Activated CD4-positive, CD25-positive, alpha-beta regulatory T cell treated with anti-CD3 and anti-CD28 coated beads, Interleukin-2, amount 50 U/mL, for 72 hours (primary cell): ENCODE measurements at places on chromosomes 11 and 22.

- DNase-seq: no peak
Measured at GRCh38 chr22:25091458-25091857, 108.2 kb upstream of the CRYBB3 start.

DNA sequence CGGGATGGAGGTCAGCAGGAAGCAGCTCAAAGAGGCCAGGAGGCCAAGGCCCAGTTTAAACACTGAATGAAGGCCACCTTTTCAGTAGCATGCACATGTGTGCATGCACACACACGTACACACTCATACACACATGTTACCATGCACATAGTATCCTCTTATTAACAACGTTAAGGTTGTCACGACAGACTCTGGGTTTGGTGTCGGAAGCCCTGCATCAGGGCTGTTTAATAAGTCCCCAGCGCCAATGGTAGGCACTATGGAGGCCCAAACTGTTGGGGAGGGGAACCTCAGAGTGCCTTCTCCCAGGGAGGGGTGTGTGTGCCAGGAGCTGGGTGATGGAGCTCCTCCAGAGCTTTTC lies 39.5 kb upstream of the ADA2 start:
- DNase-seq: no peak

- no peak for DNase-seq
Measured at GRCh38 chr11:45894555-45895247, 9.2 kb downstream of the MAPK8IP1 start.

GRCh38 chr22:32016081-32016480 lies 27.0 kb upstream of the SLC5A1 start:
- no peak for DNase-seq

DNA sequence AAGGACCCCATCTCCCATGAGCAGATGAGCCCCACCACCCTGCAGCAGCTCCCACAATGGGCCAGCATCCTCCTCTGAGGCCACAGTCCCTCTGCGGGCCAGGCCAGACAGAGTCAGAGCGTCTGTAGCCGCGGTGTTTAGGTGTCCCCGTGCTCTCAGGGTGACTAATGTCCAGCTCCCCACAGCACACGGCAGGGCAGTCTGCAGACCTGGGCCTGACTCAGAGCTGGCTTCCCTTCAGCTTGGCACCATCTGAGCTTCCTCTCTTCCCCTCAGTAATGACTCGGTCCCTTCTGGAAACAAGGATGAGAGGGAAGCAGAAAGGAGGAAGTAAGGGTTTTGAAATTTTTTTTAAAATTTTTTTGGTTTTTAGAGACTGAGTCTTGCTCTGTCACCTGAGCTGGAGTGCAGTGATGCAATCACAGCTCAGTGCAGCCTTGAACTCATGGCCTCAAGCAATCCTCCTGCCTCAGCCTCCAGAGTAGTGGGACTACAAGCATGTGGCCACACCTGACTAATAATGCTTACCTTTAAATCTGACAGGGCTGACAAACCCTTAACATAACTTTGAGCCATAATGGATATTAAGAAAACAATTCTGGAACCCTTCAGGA lies 28.5 kb downstream of the LRRC74B start:
- DNase-seq: no peak

- DNase-seq: no peak
Measured at GRCh38 chr11:95943546-95943945, 19.6 kb upstream of the MTMR2 start.

DNA sequence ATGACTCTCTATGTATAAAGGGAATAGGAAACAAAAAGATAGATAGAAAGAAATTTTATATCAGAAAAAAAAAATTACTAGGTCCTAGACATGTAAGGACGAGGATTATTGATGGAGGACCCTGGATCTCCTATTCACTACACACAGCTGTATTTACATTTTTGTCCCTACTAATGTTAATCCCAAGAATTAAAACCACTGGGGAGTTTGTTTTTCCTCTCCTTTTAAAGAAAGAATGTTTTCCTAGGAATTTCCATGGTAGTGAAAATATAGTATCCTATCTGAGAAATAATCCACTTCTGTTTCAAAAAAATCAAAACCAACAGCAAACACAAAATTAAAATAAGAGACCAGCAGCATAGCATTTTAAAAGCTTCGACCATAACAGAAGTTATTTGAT lies 41.1 kb downstream of the PDGFD start:
- no peak for DNase-seq

DNA sequence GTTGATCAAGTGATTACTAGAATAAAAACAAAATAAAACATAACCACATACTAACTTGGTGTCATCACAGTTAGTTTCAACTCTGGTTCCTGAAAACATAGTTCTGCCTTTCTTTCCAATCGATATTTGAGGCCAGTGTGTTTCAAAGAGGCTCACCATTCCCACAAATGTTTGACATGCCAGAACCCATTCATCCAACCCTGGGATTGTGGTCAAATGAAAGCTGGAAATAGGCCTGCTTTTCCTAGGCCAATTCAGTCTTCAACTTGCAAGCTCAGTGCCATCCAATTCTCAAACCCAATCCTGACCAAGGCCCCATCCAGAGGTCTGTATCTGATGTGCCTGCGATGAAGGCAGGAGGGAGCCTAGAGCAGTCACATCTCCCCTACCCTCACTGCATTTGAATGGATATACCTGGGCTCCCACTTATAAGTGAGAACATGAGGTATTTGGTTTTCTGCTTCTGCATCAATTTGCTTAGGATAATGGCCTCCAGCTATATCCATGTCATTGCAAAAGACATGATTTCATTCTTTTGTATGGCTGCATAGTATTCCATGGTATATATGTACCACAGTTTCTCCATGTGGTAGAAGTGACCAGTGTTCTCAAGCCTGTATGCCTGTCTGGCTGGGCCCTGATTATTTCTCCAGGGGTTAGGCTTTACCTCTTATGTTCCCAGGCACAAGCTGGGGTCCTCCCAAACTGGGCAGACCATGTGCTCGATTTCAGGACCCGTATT lies 143.2 kb downstream of the SWAP70 start:
- DNase-seq: no peak

DNA sequence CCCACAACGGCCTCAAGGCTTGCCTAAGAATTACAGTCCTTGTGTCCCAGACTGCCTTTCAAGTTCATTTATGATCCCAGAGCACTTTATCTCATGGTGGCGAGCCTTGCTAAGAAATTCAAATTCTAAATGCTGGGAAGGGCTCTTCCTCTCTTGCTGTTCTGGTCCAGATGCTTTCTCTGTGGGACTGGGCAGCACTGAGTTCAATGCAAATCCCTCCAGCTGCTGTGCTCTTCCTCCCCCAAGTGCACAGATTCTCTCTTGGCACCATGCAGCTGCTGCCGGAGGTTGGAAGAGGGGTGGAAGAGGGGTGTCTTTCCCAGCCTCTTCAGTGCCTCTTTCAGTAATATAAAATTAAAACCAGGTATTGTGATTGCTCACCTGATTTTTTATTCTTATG lies 828.0 kb downstream of the DLG2 start:
- no peak for DNase-seq

GRCh38 chr11:2958251-2958650 lies 29.0 kb upstream of the PHLDA2 start:
- no peak for DNase-seq

DNA sequence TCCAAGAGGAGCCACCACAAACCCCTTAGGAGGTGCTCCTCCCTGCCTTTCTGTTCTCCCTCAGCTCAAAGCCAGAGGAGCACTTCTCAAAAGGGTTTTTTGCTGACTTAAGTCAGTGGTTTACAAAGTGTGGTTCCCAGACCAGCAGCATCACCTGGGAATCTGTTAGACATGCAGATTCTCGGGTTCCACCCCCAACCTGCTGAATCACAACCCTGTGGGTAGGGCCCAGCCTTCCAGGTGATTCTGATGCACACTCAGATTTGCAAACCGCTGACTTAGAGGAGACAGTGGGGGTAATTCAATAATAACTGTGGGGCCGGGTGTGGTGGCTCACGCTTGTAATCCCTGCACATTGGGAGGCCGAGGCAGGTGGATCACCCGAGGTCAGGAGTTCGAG lies 22.8 kb downstream of the CREB3L1 start:
- DNase-seq: no peak

- DNase-seq: no peak
Measured at GRCh38 chr11:110679323-110679975, 32.8 kb downstream of the ARHGAP20 start.
